ENCODE measurements at places on chromosomes 3 and 15.

DNA sequence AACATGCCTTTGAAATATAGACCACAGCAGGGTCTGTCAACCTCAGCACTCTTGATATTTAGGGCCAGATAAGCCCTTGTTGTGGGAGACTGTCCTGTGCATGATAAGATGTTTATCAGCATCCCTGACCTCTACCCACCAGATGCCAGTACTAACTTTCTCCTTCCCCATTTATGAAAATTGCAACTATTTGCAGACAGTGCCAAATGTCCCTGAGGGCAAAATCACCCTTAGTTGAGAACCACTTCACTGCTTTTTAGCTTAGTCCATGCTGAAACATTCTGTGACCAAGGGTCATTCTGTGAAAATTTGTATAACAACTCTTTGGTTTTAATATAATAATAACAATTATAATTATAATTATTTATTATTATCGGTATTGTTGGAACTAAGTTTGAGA, 1032.4 kb downstream of the MCTP2 start:
- no peak for DNase-seq

DNA sequence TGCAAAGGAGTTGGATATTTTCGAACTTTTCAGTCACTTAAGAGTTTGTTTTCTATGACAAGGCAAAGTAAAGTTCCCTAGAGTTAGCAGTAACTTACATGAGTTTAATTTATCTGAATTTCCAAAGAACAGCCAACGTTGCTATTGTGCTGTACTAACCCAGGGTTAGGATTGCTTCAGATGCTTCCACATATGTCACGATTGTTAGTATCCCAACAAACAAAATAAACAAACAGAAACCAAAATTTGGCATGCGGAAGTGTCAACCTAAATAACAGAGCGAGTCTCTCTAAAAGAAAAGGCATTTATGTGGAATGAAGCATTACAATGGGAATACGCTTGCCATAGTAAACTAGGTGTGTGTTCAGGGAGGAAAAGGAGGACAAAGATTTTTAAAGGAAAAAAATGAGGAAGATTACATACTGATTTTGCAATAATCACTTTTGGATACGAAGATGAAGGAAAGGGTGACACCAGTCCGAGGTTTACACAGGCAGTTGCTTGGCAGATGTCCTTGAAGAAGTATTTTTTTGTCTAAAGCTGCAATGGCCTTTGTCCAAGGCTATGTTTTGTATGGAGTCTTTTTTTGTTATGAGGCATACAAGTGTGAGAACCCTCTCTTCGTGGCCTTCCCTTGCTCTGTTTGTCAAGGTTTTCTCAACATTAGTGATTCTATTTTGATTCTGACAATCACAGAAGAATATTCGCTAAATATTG, 267.9 kb downstream of the GABRG3 start:
- DNase-seq: no peak

GRCh38 chr3:143287403-143287802, 167.8 kb downstream of the CHST2 start:
- no peak for DNase-seq

- DNase-seq: peak; percentile 8
Measured at GRCh38 chr3:23888617-23889228, 28.1 kb downstream of the NKIRAS1 start.

- no peak for DNase-seq
Measured at GRCh38 chr3:10328460-10329071, 7.7 kb upstream of the SEC13 start.

- no peak for DNase-seq
Measured at GRCh38 chr3:140467796-140468315, 210.0 kb upstream of the TRIM42 start.

DNA sequence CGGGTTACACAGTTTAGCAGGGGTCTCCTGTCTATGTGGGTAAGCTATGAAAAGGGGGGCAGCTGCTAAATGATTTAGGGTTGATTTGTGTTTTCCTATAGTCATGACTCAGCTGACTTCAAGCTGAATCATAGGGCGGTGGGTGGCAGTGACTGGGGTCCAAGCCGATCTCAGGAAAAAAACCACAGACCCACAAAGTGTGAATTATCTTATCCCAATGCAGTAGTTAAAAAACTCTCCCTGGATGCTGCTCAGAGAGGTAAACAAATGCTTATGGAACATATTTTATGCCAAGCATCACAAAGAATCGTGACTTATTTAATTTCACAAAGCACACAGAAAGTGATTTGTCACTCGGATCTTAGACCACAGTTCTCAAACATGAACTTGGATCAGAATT, 18.4 kb upstream of the TOPAZ1 start:
- no peak for DNase-seq

DNA sequence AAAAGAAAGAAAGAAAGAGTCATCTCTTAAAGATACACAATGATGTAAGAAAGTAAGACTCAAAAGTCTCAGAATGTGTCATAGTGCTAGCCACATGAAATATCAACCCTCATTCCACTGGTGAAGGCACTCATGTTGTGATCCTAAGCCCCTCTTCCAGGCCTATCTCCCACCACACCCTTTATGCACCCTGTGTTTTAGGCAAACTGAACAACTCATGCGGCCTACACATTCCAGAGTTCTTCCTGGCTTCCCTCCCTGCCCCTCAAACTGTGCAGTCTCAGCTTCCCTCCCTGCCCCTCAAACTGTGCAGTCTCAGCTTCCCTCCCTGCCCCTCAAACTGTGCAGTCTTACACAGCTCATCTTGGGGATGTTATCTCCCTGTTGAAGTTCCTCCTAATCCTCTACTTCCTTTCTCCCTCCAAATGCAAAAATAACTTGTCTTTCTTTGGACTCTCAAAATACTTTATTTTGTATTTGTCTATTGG, 69.0 kb upstream of the FNDC3B start:
- no peak for DNase-seq

DNA sequence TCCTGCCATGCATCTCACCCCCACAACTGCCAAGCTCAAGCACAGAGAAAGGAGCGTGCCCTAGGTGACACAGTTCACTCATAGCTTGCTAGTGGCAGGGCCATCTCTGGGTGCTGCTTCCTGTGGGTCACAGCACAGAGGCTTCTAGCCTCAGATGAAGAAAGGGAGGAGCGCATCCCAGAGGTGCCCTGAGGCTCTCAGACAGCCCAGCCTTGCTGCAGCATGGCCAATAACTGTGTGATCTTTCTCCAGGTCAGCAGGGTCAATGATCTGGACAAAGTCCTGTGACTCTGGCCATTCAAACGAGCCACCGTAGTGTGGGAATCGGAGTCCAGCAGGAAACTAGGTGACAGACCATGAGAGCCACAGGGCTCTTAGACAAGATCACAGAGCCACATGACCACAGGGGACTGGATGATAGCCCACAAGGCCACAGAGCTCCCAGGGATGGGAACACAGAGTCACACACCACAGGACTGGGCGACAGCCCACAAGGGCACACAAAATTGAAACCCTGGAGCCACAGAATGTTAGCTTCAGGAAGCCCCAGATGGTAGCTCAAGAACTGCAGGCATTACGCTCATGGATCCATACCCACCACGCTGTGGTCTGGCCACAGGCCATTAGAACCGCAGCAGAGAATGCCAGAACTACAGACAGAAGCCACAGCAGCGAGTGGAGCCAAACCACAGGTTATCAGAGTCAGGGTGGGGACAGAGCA, 25.9 kb upstream of the GRIP2 start:
- DNase-seq: no peak
